ENCODE measurements at places on chromosomes 5 and 9.

DNA sequence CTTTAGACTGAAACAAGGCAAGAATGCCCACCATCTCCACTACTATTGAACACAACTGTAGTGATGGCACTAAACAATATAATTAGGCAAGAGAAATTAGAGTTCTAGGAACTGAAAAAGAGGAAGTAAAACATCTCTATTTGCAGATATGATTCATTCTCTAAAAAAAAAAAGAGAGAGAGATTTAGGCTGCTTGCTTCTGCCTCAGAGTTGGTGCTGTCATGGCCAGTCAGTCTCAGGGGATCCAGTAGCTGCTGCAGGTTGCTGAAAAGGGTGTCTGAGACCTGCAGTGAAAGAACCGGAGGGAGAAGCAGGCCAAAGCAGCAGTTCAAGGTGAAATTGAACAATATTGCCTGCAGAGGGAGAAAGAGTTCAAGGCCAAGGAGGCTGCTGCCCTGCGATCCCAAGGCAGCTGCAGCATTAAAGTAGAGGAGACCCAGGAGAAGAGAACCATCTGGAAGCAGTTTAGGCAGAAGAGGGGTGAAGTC is 72.5 kb downstream of the AP3B1 start:
- peak; percentile 47 for DNase-seq

- DNase-seq, result no peak
These were observed 62.1 kb upstream of the VLDLR start for GRCh38 chr9:2559192-2560152.

- DNase-seq, result no peak
These were observed 628.3 kb downstream of the DNAH5 start for GRCh38 chr5:13316176-13316575.

- no peak for DNase-seq
These were observed 280.0 kb upstream of the ANKRD55 start for GRCh38 chr5:56513141-56513540.

GRCh38 chr9:38380872-38381534 is 11.5 kb upstream of the ALDH1B1 start:
- no peak for DNase-seq

GRCh38 chr5:106827061-106827460 is 843.7 kb downstream of the EFNA5 start:
- DNase-seq, result no peak
